AG04450 (cell line): ENCODE measurements at places on chromosomes 2 and 18.

DNA sequence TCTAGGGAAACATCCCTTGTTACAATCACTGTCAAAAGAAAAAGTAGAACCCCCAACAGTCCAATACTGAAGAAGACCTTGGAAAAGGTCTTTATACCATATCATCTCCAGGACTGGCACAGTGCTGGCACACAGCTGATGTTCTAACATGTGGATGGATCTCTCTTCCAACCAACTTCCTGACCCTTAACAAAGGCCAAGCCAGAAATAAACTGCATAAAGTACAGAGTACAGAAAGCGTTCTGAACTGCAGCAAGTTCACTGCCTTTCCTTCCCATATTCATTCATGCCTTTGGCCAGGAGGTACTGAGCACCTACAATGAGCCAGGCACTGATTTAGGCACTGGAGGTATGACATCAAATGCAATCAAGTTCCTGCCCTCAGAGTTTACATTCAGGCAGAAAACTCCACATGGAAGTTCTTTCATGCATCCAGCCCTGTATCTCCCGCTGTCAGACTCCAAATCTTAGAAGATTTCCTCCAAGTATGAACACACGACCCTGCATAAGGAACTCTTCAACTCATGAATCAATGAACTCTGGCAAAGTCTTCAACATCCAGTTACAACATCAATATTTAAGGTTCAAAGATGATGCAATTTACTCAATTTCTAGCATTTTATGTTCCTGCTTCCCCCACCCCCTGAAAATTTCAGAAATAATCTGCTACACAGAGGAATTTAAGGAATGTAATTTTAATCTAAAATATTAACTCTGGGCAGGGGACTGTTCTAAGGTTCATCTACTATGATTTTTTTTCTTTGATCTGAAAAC lies 33.8 kb downstream of the ACVR1 start:
- DNase-seq = no peak

DNA sequence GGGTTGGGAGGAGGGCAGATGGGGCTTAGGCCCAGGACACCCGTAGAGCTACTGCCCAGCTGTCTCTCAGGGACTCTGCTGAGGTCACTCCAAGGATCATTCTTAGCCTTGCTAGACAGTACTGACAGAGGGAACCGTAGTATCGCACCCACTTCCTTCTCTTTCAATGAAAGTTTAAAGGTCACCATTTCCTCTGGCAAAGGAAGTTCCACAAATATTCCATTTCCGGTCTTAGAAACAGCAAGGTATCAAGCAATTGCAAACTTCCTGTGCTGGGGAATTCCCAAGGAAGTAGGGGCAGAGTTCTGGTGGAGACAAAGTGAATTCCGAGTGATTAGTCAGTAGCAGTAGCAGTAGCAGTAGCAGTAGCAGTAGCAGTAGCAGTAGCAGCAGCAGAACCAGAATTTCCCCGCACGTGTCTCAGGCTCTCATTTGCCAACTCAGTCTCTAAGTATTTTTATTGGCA lies 24.7 kb downstream of the IL1B start:
- DNase-seq = peak; percentile 54

- DNase-seq = no peak
Measured at GRCh38 chr2:201084863-201085262, 13.1 kb downstream of the NDUFB3 start.

DNA sequence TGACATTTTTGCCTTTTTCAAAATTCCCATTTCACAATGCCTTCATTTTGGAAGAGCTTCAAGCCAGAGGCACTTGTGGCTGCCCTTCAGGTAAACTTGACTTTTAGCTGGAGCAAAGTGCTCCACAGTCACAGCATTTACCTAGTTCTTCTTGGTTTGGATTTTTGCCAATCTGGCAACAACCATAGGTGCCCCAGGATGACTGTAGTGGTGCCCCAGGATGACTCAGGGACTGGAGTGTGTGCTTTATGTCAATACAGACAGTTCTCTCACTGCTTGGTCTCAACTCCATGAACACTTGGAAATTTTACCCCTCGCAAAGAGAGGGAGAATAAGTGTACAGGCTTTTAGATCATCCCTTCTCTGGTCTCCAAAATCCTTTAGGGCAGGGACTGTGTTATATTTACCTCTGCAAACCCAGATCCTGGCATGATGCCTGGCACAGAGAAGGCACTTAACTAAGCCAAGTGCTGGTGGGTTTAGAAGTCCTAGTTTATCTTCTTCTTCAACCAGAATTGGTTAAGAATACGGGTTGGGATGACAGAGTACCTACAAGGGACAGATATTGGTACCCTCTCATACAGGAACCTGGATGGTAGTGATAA lies 15.3 kb upstream of the PTPN4 start:
- DNase-seq = no peak

GRCh38 chr2:206086716-206087350 lies 859 bp upstream of the INO80D start:
- DNase-seq = no peak

- DNase-seq = no peak
Measured at GRCh38 chr2:68506170-68506569, 38.8 kb downstream of the APLF start.

- DNase-seq = no peak
Measured at GRCh38 chr2:127437781-127438726, 19.8 kb downstream of the PROC start.

- DNase-seq = no peak
Measured at GRCh38 chr18:62091487-62092120, 95.3 kb downstream of the PIGN start.

DNA sequence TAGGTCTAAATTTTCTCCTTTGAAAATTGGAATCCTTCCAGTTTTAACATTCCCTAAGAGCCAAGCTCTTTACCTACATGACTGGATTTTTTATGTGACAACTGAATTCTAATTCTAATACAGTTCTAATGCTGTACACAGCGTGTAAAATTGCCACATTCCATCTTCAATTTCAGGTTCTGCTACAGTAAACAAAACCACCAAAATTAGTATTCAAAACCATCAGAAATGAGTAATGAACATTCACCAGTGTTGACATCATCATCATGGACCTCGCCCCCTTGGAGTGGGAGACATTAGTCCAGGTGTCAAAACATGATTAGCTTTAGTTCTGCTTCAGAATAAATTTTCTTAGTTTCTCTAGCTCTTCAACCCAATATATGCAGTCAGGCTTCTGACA lies 133.6 kb downstream of the MBD2 start:
- no peak for DNase-seq

DNA sequence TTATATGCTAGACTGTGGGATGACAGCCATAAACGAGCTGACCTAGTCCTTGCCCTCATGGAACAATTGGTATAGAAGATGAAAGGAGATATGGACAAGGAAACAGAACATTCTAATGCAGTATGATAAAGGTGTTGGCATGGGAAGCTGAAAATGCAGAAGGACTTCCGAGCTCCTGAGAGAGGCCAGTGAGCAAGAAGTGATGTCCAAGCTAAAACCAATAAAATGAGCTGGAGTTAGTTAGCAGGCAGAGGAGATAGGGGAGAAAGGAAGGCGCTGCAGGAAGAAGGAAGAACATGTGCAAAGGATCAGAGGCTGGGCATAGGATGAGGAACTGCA lies 64.5 kb downstream of the BOD1L2 start:
- no peak for DNase-seq

DNA sequence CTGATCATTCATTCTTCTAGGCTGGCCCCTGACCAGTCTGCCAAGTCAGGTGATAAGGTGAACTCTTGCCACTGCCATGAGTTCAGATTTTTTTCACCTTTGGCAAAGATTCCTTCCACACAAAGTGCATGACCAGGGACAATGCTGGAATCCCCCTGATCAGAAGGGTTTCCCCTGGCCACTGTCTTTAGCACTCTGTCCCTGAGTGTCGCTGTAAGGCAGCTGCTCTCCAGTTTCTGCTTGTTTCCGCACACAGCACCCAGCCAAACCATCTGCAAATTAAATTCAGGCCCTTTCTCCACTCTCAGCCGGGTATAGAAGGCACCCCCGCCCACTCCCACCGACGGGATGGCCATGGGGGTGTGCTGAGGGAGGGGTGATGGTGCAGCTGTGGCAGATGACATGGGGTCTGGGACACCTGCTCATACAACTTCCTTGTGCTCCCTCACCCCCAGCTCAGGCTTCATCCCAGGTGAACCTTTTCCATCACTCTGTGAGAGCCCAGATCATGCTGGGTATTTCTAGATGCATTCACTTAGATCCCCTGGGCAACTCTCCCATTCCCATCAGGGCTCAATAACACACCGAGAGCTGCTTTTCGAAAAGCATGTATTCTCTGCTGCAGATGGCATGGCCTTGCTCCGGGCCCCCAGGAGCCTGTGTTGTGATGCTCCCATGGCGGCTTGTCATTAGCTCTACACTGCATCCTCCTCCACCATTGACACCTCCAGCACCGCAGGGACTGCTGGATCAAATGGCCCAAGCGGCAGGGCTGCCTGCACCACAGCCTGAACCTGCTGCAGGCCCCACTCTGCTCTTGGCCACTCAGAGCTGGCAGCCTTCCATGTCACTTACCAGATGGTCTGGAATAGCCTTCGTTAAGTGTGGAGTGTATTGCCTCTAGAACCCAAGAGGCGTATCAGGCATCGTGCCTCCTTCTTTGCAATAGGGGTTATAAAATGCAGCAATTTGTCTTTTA lies 52.3 kb upstream of the ROCK2 start:
- DNase-seq = no peak

- DNase-seq = peak; percentile 4
Measured at GRCh38 chr18:44803019-44803650, 122.4 kb downstream of the SETBP1 start.

GRCh38 chr18:46226461-46226860 lies 122.3 kb downstream of the HAUS1 start:
- DNase-seq = no peak

DNA sequence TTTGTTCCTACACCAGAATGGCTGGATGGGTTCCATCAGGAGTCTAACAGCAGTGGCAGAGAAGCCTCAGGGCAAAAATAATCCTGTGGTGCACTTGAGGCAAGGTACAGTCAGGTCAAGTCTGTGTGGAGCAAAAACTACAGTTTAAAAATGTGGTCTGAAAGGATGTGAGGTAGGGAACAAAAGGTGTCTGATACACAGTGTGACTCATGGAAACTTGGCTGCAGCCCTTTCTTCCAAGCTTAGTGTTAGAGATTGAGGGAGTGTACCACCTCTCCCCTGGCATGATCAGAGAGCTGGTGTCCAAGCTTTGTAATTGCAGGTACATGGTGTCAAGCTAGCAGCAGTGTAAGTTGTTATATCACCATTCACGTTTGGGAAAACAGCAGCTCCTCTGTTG lies 8.9 kb downstream of the ANKAR start:
- no peak for DNase-seq

GRCh38 chr2:162317861-162318327 lies 590 bp downstream of the IFIH1 start:
- DNase-seq = no peak

DNA sequence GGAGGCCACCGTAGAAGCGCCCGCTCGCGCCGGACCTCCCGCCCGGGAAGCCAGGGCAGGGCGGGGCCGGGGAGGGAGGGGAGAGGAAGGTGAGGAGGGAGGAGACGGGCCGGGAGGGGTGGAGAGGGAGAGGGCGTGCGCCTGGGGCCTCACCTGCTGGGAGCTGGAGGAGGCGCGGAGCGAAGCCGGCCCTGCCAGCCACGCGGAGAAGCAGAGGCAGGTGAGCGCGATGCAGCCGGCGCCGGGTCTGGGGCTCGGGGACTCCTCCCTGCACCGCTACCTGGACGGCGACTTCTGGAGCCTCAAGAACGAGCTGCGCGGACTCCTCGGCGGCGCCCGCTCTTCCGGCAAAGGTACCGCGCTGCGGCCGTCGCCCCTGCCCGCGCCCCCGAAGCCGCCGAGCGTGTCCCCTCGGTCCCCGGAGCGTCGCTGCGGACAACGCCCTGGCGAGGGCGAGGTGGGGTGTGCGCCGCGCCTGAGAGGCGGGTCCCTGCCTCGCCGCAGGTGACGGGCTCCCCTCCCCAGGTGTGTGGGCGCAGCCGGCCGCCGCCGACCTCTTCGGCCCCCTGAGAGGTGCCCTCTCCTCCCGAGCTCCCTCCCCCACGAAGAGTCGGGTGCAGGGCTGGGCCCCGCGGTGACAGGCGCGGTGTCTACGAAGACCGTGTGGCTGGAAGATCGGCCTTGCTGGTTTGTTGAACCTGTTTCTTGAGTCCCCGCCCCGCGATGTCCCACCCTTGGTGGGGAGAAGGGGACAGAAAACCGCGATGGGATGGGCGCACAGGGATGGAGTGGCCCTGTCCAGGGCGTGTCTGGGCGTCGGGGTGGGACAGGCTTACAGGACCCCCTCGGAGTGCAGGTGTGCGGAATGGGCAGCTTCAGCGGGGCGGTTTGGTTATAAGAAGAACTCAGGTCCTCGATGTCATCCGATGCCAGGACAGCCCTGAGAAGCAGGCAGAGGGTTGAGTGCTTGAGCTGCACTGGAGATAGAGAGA lies at the start of gene ACOXL:
Gene ACOXL, plus strand, starts transcription at position 152 of the 992 bp plus-strand sequence. CDS start 35,817 bp downstream, outside the sequence.
- DNase-seq = no peak

- no peak for DNase-seq
Measured at GRCh38 chr2:52931660-52932059, 835.9 kb upstream of the CHAC2 start.

GRCh38 chr2:233976690-233977294 lies 59.6 kb downstream of the TRPM8 start:
- DNase-seq = peak; percentile 45

DNA sequence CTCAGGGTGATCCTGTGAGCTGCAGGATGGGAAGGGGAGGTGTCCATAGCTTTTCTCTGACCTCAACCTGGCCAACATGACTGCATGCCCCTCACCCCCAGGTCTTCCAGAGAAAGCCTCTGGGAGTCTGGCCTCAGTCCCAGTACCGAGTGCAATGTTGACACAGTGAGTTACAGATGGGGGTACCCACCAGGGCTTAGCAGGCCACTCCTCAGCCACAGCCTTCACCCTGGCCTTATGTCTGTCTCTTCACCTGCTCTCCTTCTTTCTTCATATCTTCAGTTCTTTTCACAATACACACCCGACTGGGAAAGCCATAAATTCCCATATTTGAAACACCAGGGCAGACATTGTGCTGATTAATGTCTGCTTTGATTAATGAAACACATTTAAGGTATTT lies 33.5 kb downstream of the AOX1 start:
- DNase-seq = no peak

DNA sequence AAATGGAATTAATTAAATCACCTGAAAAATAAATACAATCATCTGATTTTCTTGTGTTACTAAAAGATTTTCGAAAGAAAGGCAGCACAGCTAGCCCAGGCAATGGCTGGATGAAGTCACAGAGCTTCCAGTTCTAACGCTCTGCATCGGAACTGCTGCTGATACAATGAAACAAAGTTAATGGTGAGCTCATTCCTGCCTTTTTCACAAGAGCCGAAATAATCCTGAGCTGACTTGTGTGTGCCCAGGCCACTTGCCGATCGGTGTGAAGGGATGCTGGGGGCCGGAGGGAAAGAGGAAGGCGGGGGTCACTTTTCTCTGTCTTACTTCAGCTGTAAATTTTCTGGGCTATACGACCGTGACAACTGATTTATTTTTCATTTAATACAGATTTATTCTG lies 149.5 kb downstream of the INO80D start:
- DNase-seq = no peak

- DNase-seq = no peak
Measured at GRCh38 chr2:31324016-31324633, 90.2 kb downstream of the EHD3 start.

- no peak for DNase-seq
Measured at GRCh38 chr2:1581965-1582625, 162.2 kb downstream of the PXDN start.

- no peak for DNase-seq
Measured at GRCh38 chr2:137930146-137930545, 34.1 kb upstream of the HNMT start.
